ENCODE measurements at places on chromosomes 13 and 19.
A peak's percentile ranks its signal among the peaks of the same experiment; 100 is the strongest.

GRCh38 chr19:9413240-9413954 is 22.0 kb downstream of the ZNF266 start:
- no peak for DNase-seq

DNA sequence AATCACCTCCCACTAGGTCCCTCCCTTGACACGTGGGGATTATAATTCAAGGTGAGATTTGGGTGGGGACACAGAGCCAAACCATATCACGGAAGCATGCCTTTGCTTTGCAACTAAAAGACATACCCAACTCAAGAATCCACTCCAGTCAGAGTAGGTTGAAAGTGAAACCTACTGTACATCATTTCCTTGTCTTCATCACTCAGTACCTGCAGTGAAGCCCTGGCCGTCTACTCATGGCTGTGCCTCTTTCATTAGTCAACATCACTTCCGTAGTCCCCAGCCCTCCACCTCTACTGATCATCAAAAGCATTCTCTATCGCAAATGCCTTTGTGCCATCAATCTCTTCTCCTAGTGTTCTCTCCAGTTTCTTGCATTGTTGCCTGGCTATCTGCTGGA is 343.1 kb upstream of the ARGLU1 start:
- no peak for DNase-seq

DNA sequence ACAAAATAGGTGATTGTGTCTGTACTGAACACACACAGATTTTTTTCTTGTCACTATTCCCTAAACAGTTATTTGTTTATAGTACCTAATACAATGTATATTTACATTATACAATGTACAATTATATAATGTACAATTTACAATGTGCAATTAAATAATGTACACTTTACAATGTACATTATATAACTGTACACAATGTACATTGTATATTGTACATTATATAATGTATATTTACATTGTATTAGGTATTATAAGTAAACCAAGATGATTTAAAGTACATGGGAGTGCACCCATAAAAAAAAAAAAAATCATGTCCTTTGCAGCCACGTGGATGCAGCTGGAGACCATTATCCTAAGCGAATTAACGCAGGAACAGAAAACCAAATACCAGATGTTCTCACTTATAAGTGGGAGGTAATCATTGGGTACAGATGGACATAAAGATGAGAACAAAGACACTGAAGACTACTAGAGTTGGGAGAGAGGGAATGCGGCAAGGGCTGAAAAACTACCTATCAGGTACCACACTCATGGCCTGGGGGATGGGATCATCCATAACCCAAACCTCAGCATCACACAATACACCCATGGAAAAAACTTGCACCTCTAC is 68.1 kb downstream of the ABCC4 start:
- DNase-seq, result no peak

DNA sequence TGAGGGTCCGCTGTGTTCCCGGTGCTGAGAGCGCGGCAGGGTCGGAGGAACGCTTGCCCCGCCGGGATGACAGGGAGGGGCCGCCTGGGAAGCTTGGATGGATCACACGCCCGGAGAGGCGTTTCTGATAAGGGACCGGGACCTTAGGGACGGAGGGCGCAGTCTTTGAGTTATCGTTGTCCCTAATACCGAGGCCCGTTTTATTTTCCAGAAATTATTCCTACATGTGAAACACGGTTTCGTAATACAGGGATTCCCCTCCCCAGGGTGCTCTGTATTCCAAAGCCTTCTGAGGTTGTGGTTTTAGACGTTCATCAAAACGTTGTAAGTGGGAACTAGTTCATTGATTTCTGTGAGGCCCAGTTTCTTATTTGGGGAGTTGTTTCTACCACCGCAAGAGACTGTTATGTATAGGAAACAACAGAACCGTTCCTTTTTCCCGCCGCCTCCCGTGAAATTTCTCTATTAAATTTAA is 752 bp downstream of the PDCD5 start:
- no peak for DNase-seq

- DNase-seq, result no peak
These were observed 32.7 kb upstream of the ZNF254 start for GRCh38 chr19:24054044-24054935.

DNA sequence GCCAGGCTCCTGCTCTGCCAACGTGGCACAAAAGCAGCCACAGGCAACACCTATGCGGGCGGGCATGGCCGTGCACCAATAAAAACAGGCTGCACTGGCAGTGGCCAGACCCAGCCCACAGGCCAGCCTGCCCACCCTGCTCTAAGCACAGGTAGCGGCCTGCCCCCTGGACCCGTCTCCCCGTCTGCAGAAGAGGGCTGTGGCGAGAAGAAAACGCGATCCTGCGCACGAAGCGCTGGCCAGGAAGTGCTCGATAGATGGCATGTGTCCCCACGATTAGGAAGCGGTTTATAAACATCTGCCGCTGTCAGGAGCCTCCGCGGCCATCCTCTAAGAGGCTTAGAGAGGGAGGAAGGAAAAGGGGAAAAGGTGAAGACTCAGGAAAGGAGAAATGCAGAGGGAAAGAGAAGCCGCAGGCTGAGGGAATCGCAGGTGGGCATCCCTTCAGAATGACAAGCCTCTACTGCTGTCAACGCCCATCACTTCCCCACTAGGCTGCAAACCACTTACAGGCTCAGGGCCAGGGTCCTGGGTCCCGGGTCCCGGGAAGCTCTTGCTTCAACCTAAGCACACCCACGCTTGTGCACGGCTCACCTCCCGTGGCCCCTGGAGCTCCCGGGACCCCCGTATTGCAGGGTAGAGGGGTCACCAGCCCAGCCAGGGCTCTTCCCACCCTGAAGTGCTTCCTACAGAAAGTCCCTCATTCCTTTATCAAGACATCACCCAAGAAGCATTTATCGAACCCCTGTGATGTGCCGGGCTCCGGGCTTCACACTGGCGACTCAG is 10.5 kb downstream of the MLLT1 start:
- DNase-seq, result no peak

DNA sequence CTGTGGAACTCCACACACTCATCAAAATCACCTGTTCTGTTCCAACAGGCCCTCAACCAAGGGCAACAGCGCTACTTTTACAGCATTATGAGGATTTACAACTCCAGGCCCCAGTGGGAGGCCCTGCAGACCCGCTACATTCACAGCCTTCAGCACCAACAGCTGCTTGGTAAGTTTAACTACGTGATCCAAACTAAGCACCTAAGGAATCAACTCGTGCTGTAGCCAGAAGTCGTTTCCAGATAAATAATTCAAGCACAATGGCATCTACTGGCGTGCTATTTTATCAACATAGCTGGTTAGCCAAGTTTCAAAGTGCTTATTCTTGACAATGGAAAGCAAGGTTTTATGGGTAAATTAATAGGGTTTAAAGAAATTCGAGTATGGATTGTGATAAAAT is 5.3 kb downstream of the FAM216B start:
- no peak for DNase-seq

GRCh38 chr19:54594737-54595136 is 1.3 kb downstream of the LILRA1 start:
- no peak for DNase-seq

GRCh38 chr19:5031231-5032100 is 62.6 kb downstream of the KDM4B start:
- DNase-seq, result peak; percentile 61

DNA sequence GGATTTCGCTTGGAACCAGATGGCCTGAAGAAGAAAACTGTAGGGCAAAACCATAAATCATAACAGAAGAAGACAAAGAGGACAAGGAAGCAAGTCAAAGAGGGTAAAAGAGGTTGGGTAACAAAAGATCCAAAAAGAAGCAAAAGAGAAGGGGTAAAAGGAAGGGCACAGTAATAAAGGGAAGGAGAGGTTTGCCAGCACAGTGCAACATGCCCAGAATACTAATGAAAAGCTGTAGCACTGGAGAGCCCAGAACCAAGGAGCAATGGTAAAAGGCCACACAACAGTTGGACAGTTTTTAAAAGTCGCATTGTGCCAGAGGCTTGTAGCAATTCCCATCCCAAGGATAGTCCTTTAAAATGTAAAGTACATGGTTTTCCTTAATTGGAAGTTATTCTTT is 506.6 kb downstream of the PCDH9 start:
- no peak for DNase-seq

DNA sequence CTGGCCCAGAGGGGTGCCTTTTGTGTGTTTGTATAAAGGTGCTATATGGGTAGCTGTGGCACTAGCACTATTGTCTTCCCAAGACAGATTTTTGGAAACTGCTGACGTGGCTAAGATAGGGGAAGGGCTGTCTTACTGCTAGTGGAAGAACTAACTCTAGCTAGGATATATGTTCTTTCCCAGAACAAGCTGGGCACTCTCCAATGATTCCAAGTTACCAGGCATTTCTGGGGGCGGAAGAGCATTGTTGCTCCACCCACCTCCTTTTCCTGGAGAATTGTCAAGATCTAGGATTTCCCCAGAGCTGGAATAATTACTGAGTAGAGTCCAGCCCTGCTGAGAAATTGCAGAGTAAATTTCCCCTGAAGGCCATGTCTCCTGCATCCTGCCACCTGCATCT is 408.3 kb downstream of the KLF5 start:
- no peak for DNase-seq

DNA sequence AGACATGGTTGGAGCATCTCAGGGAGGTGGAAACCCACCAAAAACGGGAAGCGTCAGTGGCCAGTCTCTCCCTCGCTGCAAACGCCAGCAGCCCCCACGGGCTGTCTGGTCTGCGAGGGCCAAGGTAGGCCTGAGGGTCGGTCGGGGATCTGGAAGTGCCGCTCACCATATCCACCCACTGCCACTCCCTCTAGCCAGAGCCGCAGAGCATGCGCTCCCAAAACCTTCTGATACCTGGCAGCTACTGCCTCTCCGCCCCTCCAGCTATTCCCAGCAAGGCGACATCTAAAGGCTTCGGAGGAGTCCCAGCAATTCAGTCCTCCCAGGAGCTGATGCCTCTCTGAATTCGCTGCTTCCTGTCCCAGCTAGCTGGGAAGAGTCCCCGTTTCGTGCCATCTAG is 4.4 kb upstream of the FKRP start:
- no peak for DNase-seq

DNA sequence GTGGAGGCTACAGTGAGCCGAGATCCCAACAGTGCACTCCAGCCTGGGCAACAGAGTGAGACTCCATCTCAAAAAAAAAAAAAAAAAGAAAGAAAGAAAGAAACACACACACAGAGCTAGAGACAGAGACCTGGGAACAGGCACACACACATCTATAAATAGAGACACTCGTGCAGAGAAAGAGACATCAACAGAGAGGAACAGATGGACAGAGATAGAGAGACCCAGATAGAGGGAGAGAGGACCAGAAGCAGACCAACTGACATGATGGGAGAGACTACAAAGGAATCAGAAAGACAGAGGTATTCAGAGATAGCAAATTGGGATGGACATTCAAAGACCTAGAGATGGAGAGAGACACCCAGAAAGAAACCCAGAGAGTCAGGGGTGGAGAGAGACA is 2.1 kb upstream of the CA11 start:
- DNase-seq, result no peak

GRCh38 chr13:73278186-73278585 is 219.4 kb downstream of the KLF5 start:
- no peak for DNase-seq

DNA sequence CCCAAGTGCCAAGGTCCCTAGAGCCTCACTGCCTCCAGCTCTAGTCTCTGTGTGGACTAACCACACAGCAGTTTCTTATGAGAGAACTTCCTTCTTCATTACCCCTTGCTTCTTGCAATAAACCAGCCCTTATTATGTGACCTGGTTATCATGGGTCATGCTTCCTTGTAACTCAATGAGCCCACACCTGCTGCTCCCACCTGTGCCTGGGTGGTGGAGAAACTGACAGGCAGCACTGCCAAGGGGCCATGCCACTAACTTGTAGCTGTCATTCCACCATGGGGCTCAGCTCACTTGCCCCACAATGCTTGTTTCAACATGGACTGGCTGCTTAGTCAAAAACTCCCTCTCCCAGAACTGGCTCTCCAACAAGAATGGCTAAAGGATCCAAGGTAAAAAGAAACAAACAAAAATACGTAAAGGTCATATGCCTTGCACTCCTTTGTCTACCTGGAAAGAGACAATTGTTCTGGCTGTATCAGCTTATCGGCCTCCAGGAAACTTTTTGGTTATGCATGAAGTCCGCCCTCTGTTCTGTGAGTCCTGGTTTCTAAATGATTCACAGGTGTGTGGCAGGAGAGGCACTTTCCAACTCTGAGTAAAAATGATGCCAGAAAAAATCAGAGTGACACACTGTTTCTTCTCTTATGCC is 446.4 kb downstream of the COG6 start:
- DNase-seq, result no peak

GRCh38 chr19:7635670-7636069 is 1.2 kb upstream of the STXBP2 start:
- no peak for DNase-seq

GRCh38 chr13:97568850-97569249 is 134.9 kb downstream of the RAP2A start:
- DNase-seq, result no peak

- no peak for DNase-seq
These were observed 53.0 kb upstream of the UQCRFS1 start for GRCh38 chr19:29266001-29266400.

DNA sequence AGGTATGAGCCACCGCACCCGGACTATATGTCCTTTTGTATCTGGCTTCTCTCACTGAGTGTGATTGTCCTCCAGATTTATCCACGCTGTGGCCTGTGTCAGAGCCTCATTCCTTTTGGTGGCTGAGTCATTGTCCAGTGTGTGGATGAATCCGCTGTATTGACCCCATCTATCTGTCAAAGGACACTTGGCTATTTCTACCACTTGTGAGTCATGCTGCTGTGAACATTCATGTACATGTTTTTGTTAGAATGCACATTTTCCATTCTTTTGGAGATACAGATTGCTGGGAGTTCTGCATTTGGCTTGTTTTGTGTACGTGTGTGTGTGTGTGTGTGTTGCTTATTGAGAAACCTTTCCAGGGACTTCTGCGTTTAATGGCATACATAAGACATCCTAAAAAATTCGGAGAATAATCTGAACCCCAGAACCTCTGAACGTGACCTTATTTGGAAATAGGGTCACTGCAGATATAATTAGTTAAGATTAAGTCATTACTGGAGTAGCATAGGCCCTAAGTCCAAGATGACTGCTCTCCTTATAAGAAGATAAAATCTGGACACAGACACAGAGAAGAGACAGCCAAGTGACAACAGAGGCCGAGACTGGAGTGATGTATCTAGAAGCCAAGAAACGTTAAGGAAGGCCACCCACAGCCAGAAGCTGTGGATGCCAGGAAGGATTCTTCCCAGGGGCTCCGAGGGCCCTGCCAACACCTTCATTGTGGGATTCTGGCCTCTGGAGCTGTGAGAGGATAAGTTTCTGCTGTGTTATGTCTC is 4.9 kb upstream of the GIPC3 start:
- DNase-seq, result no peak

GRCh38 chr19:30309905-30310601 is 62.1 kb upstream of the ZNF536 start:
- DNase-seq, result no peak

GRCh38 chr19:17724655-17725054 is 5.4 kb downstream of the MAP1S start:
- no peak for DNase-seq

GRCh38 chr13:44870456-44870929 is 118.8 kb downstream of the NUFIP1 start:
- DNase-seq, result no peak

- DNase-seq, result no peak
These were observed 109.5 kb downstream of the MZT1 start for GRCh38 chr13:72617951-72618350.

- DNase-seq, result peak; percentile 69
These were observed 21.1 kb upstream of the CEACAM21 start for GRCh38 chr19:41554907-41555306.

- no peak for DNase-seq
These were observed 59.1 kb upstream of the TNFRSF19 start for GRCh38 chr13:23510979-23511735.
